ENCODE measurements at places on chromosomes 7 and 10. TPM values are rescaled to one million over a fixed set of nuclear protein-coding genes. Genes with fewer than 3 reads are reported as not detected.

Gene PCLO
- 7.2 TPM for total RNA-seq

Gene DYDC2
- total RNA-seq: 0.99 TPM

Gene GHRHR
- not detected for total RNA-seq

Gene FKBP6
- total RNA-seq: not detected

Gene CALCR
- 1.8 TPM for total RNA-seq

Gene NPSR1
- not detected for total RNA-seq

Gene NPC1L1
- total RNA-seq: 1.2 TPM

Gene FAM241B
- 4.1 TPM for total RNA-seq

Gene STEAP2
- 11.2 TPM for total RNA-seq

Gene CFAP58
- 0.35 TPM for total RNA-seq

Gene MYPN
- 20.4 TPM for total RNA-seq

Gene DRGX
- total RNA-seq: not detected

Gene GSAP
- total RNA-seq: 13.8 TPM

Gene THNSL1
- total RNA-seq: 9.4 TPM

Gene STEAP1B
- 1.5 TPM for total RNA-seq

Gene PRLHR
- total RNA-seq: not detected
